ENCODE measurements at places on chromosomes 16 and 17.
A peak's percentile ranks its signal among the peaks of the same experiment; 100 is the strongest.

- DNase-seq, result no peak
These were observed 269.0 kb downstream of the C16orf95 start for GRCh38 chr16:87048038-87048729.

DNA sequence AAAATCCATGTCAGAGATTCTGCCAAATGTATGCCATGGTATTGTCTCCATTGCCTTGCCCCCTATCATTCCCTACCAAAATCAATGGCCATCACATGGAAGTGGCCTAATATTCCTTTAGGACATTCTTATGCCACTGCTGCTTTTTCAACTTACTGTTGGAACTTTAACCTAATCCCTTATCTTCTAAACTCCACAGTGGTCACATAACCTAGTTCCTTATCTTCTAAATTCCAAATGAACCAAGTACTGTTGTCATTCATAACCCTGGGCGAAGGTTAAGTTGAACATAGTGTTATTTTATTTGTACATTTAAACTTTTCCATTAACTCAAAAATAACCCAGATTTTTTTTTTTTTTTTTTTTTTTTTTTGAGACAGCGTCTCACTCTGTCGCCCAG is 3.6 kb downstream of the HSF5 start:
- DNase-seq, result no peak

DNA sequence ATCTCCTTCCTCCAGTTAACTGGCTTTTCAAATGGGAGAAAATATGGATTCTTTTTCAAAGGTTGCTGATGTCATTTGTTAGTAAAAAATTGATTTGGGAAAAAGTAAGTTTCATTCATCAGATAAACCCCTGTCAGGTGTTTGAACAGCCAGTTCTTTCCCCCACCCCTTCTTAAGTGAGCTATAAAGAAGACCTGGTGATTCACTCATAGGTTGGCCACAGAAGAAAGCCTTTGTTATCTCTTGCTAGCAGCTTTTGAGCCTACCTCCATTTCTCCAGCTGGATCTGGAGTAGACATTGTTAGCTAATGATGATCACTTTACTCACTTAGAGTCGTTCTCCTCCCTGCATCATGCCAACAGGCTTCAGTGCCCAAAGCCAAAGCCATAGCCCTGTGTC is 63.0 kb downstream of the NLK start:
- DNase-seq, result no peak

GRCh38 chr16:6725634-6726331 is 606.9 kb upstream of the RBFOX1 start:
- no peak for DNase-seq

- no peak for DNase-seq
These were observed 96.9 kb downstream of the RBFOX3 start for GRCh38 chr17:79513820-79514535.

- DNase-seq, result no peak
These were observed 21.0 kb upstream of the NGFR start for GRCh38 chr17:49473900-49474751.

DNA sequence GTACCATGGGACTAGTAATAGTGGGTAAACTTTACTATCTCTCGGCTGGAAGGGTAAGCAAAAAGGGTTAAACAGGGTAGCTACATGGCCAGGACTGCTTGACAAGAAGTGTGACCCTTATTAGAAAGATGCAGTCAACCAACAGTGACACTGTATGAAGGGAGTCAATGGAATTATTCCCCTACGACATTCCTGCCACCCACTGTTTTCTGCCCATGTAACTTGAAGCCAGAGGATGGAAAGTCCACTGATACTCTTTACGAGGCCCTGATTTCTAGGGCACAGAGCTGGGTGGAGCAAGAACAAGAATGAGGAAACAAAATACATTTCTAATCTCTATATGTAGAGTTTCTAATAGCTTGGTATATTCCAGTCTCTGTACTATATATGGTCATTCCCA is 1102.5 kb downstream of the CDH11 start:
- DNase-seq, result no peak

DNA sequence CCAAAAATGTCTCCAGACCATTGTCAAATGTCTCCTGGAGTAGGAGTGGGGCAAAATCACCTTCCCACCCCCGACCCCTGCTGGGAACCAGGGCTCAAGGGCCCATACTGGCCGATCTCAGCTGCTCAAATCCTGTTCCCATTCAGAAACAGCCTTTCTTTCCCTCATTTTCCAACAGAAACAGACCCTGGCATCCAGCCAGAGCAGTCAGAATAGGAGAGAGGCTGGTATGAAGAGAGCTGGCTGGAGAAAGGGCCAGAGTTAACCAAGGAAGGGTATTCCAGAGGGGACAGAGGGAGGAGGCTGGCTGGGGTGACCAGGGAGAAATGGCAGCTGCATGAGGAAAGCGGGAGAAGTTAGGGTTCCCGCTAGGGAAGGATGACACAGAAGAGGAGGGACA is 199.1 kb downstream of the XYLT1 start:
- no peak for DNase-seq

GRCh38 chr16:68332411-68333121 is 21.7 kb downstream of the PRMT7 start:
- no peak for DNase-seq

DNA sequence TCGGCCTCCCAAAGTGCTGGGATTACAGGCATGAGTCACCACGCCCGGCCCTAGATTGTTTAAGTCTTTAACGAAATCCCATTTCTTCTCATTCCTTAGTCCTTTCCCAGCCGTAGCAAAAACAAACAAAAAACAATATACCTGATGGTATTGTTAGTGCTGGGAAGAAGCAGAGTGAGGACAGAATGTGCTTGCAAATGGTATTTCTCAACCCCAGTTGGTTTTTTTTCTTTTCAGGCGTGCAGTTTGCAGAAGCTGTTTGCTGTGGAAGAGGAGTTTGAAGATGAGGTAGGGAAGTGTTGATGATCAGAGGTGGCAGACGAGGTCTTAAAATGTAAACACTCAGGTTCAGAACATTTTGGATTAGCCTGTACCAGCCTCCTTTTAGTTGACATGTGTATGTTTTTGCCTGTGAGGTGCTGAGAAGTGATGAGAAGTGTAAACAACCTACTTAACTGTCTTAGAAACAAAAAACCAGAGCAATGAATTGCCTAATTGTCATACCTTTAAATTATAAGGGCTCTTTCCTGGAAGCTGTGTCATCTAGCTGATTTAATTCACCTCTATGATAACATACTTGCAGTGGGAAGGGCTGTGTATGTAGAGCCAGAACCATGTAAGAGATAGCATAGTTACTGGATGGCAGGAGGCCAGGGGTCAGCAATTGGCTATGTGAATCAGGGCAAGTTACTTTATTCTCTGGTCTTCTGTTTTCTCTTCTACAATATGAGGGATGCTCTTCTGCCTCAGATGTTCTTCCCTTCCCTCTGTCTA is 3.4 kb downstream of the HROB start:
- DNase-seq, result no peak

- DNase-seq, result no peak
These were observed 13.5 kb downstream of the SDR42E1 start for GRCh38 chr16:81997738-81998137.

GRCh38 chr17:32370426-32370825 is 20.5 kb downstream of the ZNF207 start:
- DNase-seq, result no peak

GRCh38 chr17:41618341-41619035 is 5.9 kb downstream of the KRT17 start:
- no peak for DNase-seq

- DNase-seq, result no peak
These were observed 335.3 kb downstream of the SNX29 start for GRCh38 chr16:12311877-12312276.

GRCh38 chr17:55784666-55785065 is 33.8 kb downstream of the PCTP start:
- DNase-seq, result no peak

DNA sequence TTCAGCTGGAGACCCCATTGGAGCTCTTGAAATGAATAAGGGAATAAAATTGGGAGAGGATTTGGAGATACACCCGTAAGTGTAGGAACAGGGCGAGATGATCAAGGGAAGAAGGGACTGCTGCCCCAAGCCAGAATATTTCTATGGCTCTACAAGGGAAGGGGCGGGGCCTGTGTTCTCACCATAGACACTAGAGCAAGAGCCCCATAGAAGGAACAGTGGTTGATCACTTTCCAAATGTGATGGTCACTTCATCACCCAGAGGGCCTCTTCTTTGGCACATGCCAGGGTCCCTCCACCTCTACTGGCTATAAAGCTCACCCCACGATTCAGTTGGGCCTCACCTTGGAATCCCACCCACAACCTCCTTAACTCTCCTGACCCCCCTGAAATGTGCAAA is 25.0 kb downstream of the GPRC5B start:
- peak; percentile 35 for DNase-seq

GRCh38 chr16:19649980-19650379 is 68.0 kb downstream of the KNOP1 start:
- DNase-seq, result no peak

- peak; percentile 53 for DNase-seq
These were observed 9.1 kb downstream of the TSPOAP1 start for GRCh38 chr17:58319173-58320162.

DNA sequence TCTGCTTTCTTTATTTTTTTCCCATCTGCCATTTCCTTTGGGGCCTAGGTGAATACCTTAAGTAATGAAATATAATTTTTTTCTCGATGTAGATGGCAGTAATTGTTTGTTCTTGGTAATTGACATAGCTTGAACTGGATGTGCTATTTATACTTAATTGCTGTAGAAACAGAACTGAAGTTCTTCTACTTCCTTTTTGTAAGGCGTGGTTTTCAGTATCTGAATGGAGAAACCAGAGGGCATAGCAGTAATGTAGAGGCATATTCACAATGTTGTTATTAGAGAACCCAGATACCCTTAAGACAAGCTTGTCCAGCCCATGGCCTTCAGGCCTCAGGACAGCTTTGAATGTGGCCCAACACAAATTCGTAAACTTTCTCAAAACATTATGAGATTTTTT is 16.4 kb downstream of the ATP6V0A1 start:
- DNase-seq, result no peak

- DNase-seq, result no peak
These were observed 28.7 kb downstream of the KIAA0513 start for GRCh38 chr16:85056211-85056748.

- peak; percentile 47 for DNase-seq
These were observed 50.4 kb downstream of the USP22 start for GRCh38 chr17:20992416-20992815.

GRCh38 chr16:392450-393030 is 4.5 kb upstream of the NME4 start:
- DNase-seq, result no peak

DNA sequence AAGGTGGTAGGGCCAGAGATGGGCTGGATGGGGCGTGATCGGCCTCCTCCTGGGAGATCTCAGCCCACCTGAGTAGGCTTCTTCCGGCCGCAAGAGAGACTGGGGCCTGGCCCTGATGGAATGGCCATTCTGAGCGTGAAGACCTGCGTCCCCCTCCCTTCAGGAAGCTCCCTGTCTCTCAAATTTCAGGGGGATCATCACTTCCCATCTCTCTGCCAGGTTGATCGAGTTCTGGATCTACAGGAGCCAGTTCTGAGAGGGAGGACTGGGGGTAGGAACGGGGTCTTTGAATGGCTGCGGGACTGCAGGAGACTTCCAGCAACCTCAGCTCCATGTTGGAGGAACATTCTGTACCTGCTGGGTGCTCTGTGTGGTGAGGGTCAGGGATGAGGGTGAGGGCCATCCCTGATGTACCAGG is 9.3 kb upstream of the GSDMA start:
- DNase-seq, result no peak

- DNase-seq, result peak; percentile 39
These were observed 30.2 kb downstream of the TBX4 start for GRCh38 chr17:61482467-61482866.

GRCh38 chr17:4599505-4600281 is 15.4 kb downstream of the SMTNL2 start:
- DNase-seq, result no peak

DNA sequence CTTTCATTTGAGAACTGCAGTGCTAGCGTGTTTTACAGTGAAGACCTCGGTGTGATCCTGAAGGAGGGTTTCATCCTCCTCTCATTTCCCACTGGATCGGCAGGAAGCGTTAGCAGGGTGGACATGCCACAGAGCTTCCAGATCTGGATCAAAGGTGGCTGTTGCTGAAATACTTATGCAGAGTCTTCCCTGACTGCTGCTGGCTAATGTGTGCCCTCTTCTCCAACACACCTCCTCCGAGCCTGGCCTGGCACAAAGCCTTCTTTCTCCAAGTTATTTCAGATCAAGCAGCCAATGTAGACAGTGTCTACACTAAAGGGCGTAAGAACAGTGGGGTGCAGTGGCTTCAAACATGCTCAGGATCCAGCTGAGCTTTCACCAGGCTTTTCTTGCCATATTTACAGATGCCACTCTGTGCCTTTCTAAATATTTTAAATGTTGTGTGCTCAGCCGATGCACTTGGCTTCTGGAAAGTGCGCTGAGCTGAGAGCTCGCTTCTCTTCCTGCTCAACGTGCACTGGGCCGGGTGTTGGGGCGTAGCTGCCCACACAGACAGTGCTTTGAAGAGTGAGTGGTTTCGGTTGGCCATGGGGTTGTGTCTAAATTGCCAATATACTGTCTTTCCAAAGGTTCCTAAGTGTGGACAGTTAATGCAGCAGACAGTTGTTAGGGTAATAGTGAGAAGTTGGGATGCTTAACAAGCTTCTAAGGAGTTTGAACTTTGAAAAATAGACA is 2.1 kb downstream of the ZNF750 start:
- DNase-seq, result no peak

DNA sequence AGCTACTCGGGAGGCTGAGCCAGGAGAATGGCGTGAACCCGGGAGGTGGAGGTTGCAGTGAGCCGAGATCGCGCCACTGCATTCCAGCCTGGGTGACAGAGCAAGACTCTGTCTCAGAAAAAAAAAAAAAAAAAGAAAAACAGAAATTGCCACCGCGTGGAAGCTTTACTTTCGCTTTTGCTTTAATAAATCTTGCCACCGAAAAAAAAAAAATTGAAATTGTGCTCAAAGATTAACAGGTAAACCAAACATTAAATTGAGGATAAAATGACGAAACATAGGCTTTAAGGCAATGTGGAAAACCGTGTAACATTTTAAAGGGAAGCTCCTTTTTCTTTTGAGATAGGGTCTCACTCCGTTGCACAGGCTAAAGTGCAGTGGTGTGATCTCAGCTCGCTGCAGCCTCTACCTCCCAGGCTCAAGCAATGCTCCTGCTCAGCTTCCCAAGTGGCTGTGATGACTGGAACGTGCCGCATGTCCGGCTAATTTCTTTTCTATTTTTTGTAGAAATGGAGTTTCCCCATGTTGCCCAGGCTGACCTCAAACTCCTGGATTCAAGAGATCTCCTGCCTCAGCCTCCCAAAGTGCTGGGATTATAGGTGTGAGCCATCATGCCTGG is 40.1 kb downstream of the ZNF276 start:
- no peak for DNase-seq

GRCh38 chr16:72811188-72811720 is 236.7 kb downstream of the ZFHX3 start:
- no peak for DNase-seq

- DNase-seq, result no peak
These were observed 21.9 kb downstream of the AIPL1 start for GRCh38 chr17:6413065-6413464.

- no peak for DNase-seq
These were observed 103.9 kb downstream of the OR1D5 start for GRCh38 chr17:2959371-2960130.

- DNase-seq, result no peak
These were observed 39.6 kb downstream of the HLF start for GRCh38 chr17:55304171-55304859.
